ENCODE measurements at places on chromosomes 7 and 10.

DNA sequence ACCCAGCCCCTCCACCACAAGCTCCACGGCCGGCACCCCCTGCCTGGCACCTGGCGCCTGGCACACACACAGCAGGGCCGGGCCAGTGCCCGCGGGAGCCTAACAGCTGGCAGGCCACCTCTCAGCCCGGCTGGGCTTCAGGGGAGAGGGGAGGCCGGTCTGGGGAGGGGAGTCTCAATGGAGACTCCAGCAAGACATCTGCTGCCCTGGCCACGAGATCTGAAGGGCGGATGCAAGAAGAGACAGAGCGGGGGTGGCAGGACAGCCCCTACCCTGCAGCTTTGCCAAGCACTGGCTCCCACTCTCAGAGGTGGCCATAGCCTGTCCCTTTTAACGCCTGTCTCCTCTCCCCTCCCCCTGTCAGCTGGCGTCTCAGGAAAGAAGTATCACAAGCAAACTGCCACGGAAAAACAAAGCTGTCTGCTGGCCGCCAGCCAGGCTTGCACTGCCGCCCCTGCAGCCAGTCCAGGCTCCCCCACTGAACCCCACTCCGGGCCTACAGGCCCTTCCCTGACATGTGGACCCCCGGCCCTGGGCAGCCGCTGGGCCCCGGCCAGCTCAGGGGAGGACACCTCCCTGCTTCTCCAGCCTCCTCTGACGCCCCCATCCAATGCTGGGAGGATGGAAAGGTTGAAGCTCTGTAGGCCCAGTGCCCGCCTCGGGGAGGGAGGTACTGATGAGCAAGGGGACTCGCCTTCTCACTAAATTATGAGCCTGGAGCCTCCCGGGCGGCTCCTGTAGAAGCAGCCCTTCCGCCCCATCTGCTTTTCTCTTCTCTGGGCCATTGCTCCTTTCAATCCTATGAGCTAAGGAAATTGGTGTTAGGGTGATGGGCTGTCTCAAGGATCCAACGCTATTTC, 178.4 kb downstream of the ARHGAP12 start:
- no peak for DNase-seq

GRCh38 chr10:70866424-70866823, 21.9 kb downstream of the PCBD1 start:
- no peak for DNase-seq

DNA sequence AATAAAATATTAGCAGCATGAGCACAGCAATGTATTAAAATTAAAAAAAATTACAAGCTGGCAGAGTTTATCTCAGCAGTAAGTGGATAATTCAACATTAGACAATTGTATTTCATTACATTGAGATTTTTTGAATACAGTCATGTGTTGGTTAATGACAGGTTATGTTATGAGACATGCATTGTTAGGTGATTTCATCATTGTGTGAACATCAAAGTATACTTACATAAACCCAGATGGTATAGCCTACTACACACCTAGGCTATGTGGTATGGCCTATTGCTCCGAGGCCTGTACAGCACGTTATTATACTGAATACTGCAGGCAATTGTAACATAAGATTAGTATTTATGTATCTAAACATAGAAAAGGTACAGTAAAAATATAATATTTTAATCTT, 29.7 kb downstream of the CCDC6 start:
- DNase-seq: no peak

DNA sequence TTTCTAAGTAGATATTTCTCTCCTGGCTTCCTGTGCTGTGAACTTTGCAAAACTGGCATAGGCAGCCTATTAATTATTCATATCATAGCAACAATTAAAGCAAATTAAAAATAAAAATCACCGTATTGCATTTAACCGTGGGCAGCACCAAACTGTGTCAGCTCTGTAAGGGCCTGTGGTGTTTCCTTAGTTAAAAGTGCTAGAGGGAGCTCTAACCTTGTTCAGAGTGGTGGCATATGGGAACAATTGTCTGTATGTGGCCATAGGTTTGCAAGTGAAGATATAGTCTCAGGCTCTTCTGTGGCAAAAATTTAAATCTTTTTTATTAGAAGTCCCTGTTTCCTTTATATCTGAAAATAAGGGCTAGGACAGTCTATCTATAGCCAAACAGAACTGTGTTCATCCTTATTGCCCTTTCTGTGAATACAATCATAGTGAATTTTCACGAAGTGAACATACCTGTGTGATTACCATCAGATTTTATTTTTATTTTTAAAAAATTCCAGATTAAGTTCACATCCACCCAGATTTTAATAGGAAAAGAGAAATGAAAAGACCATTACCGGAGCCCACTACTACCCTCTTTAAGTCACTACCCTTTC, 92.6 kb downstream of the POLL start:
- no peak for DNase-seq

- DNase-seq: no peak
Measured at GRCh38 chr10:66931340-66931948, 5.6 kb downstream of the LRRTM3 start.

- DNase-seq: no peak
Measured at GRCh38 chr10:45592926-45593325, 79.6 kb downstream of the ZFAND4 start.

GRCh38 chr10:68156373-68157185, 47.3 kb downstream of the MYPN start:
- DNase-seq: peak; percentile 69

All from stimulated activated CD4-positive, alpha-beta T cell treated with anti-CD3 and anti-CD28 coated beads, Interleukin-2, amount 100 ng/mL, for 24 hours (primary cell).